Activated naive CD4-positive, alpha-beta T cell (primary cell): ENCODE measurements at places on chromosomes 3 and 15.

DNA sequence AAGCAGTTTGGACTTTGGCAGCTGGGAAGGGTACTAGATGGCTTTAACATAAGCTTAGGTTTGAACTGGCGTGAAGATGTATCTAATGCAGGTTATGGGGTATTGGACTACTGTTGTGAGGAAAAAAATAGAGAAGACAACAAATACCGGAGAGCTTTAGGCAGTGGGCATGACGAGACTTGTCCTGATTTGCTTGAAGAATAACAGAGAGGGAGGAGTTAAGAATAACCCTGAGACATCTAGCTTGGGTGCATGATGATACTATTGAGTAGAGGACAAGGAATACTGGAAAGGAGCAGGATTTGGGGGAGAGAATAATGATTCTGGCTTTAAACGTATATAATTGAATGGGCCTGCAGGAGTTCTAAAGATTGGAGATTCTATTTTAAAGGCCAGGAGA, 249.5 kb upstream of the AZI2 start:
- no peak for DNase-seq

DNA sequence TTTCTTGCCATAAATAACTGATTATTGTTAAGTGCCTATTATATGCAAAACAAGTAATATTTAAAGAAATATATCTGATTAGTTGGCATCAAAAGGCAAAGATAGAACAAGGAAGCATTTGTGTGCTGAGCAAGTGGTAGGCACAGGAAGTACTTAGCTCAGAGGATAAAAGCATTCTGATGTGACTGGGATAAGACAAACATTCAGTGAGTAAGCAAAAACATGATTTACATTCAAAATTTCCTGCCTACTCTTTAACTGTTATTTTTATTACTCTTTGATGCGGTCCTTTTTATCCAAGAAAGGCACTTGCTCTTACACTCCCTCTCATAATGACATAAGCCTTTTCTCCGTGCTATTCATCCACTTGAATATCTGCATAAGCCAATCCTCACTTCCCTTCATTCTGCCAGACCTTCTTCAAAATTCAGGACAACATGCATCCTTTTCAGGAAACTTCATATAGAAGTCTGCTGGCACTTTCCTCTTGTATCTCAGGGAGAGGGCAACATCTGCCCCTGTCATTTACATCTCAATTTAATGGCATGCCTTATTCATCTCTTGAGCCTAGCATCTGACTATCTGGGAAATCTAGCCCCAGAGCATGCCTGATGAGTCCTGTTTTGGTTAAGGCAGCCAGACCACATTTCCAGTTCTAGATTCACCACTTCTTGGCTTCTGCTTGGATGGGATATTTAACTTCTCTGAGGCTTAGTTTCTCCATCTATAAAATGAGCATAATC, 478.2 kb upstream of the ROBO2 start:
- no peak for DNase-seq

DNA sequence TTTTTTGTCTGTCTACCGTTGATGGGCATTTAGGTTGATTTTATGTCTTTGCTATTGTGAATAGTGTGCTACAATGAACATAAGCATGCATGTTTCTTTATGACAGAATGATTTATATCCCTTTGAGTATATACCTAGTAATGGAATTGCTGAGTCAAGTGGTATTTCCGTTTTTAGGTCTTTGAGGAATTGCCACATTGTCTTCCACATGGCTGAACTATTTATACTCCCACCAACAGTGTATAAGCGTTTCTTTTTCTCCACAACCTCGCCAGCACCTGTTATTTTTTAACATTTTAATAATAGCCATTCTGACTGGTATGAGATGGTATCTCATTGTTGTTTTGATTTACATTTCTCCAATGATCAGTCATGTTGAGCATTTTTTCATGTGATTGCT, 89.6 kb upstream of the GALNT15 start:
- DNase-seq = no peak

DNA sequence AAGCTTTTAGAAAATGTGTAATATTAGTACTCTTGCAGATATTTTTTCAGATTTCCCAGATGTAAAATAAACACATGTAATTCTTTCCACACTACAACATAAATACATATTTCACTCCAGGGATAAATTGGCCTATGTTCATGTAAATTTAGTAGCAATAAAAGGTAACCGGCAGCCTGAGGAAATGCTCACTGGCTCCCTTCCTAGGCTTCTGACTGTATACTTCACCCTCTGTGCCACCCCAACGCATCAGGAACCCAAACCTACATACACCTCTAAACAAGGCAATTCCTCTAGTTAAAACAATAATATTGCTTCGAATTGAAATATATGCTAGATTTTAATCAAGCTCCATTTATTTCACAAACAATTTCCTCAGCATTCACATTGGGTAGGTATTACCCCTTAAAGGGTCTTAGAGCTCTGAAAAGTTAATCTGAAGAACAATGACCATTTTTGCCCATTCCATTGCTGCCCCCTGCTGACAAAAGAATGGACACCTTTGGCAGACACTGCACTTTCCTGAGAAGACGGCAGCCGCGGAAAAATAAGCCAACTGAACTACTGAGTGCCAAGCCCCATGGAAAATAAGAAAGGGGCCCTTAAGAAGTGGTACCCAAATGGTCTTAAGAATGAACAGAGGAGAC, 212.5 kb downstream of the OSBPL10 start:
- peak; percentile 1 for DNase-seq

DNA sequence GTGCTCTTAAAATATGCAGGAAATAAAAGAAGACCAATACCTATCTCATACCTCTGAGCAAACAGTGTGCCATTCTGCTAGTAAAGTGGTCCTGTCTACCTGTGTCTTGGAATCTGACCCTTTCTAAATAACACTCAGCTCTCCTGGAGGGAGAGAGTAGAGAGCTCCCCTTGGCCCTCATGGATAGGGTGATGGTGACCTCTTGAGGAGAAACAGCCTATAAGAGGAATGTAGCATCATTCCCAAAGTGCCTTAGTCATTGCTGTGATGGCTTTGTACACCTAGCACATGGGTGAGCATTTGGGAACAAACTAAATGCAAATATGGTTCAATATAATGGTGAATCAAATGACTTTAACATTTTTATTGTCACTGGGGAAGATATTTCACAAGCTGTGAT, 10.0 kb downstream of the SNTN start:
- no peak for DNase-seq

- DNase-seq = no peak
Observed at GRCh38 chr3:174125267-174125824, 727.8 kb downstream of the NLGN1 start.

DNA sequence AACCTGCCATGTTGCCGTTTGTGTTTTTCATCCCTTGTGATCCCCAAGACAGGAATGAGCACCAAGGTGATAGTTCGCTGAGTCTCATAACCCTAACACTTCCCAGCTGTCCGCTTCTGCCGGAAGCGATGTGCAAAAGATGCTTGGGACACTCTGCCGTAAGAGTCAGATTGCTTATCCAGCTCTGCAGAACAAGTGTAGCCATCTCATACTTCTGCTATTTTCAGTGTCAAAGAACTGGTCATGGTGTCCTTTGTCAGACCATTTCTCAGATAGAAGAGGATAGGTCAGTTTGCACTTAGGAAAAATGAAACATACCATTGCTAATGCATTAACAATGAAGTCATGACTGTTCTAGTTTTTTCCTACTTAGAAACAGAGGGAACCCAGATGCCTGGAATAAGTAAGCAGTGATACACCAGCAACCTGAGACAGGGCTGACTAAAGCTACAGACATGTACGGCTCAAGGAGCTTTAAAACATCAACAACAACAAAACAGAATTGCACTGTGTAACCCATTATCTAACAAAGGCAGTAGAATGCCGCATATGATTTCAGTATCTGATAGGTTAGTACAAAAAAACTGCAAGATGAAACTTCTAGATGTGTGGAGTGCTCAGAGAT, 134.0 kb upstream of the IL12A start:
- DNase-seq = no peak

DNA sequence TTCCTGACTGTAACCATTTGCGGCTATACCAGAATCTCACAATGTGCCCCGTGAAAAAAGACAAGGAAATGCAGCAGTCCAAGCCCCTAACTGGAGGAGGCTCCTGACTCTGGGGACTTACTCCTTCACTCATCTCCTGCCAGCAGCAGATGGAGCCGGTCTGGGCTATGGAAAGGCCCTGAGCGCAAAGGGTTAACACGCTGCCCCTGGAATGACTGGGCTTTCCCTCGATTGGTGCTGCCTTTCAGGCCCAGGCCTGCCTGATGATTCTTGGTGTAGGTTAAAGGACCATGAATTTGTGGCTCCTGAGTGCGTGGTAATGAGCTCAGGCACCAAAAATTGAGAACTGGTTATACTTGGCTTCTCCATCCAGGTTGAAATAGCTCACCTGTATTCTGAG, 42.3 kb upstream of the GALNT15 start:
- no peak for DNase-seq

DNA sequence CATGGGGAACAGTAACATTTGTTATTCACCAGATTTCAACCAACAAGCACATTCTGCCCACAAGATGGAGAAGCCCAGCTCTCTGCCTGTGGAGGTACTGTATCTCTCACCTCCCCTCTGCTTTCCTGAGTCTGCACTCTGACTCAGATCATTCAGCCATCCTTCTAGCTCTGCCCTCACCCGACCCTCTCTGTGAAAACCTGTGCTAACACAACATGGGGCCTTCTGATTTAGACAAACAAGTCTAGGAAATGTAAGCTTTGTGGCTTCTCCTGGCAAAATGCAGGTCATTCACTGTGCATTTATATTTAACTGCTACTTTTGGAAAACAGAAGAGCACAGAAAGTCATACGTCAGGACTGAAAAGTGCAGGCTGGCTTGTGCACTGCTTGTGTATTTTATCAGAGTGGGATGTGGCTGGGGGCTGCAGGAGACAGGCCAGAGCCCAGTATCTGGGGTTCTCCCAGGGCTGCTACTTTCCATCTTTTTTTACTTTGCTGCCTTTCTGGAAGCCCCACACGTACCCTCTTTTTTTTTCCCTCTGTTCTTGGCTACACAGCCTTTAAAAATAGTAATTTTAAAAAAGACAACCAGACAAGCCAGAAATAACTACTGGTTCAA, 50.8 kb downstream of the SUSD5 start:
- no peak for DNase-seq

GRCh38 chr3:116930786-116931185, 221.2 kb downstream of the TUSC7 start:
- DNase-seq = no peak

GRCh38 chr15:68667800-68668625, 89.2 kb downstream of the CORO2B start:
- DNase-seq = no peak

DNA sequence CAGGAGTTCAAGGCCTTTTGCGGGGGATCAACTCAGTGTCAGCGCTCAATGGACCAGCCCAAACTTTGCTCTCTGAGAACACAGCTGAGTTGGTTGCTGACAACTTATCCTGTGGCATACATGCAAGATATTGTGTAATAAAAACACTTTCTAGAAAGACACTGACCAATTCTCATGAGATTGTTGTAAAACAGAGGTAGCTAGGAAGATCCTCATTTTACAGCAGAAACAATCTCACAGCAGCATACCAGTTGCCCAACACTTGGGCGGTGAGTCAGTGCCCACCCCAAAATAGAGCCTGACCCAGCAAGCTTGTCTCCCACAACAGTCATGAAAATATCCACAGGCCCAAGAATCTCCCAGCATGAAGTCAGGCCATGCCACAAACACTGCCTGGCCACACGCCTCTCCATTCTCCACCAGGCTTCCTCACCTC, 18.2 kb downstream of the KLHL6 start:
- DNase-seq = no peak

GRCh38 chr3:81218023-81218422, 543.4 kb downstream of the GBE1 start:
- DNase-seq = no peak

GRCh38 chr3:76943058-76943457, 96.8 kb upstream of the ROBO2 start:
- no peak for DNase-seq

DNA sequence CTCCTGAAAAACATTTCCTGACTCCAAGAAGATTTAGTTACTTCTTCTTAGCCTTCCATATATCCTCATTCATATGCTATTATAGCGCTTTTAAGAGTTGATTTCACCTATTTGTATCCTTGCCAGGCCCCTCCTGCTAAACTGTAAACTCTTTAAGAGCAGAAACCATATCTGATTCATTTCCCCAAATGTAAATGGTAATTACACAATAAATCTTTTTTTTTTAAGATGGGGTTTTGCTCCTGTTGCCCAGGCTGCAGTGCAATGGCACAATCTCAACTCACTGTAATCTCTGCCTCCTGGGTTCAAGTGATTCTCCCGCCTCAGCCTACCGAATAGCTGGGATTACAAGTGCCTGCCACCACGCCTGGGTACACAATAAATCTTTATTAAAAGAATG, 4.5 kb downstream of the DLEC1 start:
- no peak for DNase-seq

DNA sequence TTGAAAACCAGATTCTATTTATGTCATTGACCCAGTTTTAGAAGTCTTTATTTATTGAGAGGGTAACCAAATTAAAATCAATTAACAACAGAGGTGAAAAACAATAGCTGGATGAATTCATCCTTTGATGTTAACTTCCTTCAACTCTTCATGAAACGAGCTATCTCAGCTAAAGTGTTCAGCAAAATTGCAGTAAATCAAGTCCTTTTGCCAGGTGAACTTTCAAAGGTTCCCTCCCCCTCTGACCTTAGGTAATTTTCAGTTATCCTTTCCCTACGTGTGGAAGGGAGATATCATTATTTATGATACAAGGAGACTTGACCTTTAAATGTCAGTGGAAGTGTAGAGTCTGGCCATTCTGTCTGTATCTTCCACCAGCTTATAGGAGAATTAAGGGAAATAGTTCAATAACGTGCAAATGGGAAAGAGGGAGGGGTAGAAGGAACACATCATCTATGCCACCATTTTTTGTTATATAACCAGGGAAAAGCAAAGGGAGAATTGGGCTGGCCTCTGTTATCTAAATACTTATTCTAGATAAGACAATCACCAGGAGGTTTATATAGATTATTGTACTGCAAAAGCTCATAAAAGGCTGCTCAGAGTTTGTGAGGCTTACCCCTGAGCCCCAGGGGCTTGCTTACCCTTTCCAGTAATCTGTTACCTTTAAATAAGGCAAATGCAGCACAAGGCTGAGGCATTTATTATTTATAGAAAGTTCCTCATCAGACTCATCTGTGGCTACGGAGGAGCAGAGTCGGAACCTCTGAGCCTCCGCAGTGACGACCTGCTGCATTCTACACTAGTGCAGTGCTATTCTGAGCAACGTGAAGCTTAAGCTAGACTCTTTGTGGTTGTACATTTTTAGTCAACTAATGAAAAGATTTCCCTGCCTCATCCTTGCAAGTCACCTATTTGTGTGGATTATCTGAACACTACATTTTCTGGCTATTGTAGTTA, 97.7 kb upstream of the ZBED2 start:
- no peak for DNase-seq

DNA sequence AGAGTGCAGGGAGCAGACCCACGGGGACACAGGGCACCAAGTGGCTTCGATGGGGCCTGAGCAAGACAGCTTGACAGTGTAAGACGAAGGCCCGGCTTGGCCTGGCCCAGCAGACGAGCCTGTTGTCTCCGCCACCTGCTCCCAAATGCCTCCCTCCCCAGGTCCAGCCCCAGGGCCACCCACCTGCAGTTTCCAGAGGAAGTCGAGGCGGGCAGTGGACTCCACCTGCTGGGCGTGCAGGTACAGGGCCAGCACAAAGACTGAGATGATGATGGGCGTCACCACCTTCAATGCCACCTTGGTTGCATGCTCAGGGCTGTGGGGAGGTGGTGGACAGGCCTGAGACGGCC, 94.1 kb downstream of the SEC22A start:
- no peak for DNase-seq
